ENCODE measurements at places on chromosomes 6 and 20. TPM values are rescaled to one million over a fixed set of nuclear protein-coding genes. Genes with fewer than 3 reads are reported as not detected.

The PRSS35 gene
- total RNA-seq = 3.9 TPM

The AGER gene
- 9.9 TPM for total RNA-seq

The AURKA gene
- total RNA-seq = 14.8 TPM

The IMPG1 gene
- total RNA-seq = not detected

The LPIN3 gene
- 18.0 TPM for total RNA-seq

Measured in astrocyte (in vitro differentiated cells and primary cell).